ENCODE measurements at places on chromosomes 12 and 14.

DNA sequence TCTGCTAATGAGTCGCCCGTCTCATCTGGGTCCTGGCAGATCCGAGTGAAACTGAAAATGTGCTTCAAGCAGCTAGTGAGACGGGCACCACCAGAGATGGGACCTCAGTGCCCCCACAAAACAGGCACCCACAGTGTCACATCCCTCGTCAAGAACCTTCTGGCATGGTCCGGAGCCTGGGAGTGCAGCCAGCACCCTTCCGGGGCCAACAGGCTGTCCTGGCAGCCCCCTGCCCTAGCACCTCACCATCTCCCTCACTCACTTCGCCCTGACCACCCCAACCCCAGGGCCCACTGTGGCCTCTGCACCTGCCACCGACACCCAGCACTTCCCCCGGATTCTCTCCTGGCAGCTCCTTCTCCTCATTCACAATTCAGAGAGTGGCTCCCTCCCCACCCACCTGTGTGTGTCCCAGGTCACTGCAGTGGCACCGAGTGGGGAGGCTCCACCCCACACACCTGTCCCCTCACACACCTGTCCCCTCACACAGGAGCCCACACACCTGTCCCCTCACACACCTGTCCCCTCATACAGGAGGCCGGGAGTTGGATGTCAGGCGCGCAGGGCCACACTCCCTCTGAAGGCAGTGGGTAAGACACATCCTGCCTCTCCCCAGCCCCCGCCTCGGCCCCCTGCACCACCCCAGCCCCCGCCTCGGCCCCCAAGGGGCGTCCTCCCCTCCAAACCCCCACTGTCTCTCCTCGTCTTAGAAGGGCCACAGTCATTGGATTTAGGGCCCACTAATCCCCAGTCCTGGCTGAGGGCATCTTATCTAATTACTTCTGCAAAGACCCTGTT, 7.9 kb downstream of the GALNT9 start:
- no peak for DNase-seq

DNA sequence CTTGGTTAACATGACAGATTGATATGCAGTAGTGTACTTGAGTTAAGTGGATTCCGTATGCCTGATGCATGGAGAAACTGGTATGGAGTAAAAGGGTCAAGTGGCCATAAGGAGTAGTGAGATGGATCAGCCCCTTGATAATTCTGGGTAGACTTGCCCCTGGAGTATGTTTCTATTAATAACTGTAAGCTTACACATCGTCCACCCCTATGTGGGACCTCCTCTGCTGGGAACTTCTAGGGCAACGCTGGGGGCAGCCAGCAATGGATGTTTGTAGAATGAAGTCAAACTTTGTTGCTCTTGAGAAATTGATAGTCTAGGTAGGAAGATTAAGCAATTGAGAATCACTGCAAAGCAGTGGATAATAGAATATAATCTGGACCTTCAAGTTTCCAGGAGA, 3.5 kb downstream of the C12orf75 start:
- no peak for DNase-seq

- DNase-seq, result no peak
These were observed 27.2 kb upstream of the RGS6 start for GRCh38 chr14:71905031-71905430.

- no peak for DNase-seq
These were observed 669 bp downstream of the FANCM start for GRCh38 chr14:45136399-45136798.

DNA sequence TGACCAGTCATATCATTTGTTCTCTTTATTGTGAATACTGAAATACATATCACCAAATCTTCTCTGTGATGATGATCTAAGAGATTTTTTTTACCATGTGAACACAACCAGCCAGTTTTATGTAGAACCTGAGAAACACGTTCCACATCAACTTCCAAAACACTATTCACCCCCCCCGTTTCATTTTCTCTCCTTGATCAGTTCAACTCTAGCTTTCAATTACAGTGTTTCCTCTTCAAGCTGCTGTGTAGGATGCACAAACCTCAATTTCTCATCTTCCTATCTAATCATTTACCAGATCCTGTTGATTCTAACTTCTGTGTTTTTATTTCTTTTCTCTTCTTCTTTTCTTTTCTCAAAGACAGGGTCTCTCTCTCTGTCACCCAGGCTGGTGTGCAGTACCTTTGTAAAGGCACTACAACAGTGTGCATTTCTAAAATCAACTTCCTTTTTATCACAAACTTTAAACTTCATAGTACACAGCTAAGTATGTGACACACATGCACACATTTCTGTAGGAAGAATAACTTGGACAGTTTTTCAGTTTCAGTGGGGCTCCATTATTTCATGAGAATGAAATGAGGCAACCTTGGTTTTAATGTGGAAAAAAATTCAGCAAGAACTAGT, 149.9 kb upstream of the FBXO33 start:
- DNase-seq, result no peak

DNA sequence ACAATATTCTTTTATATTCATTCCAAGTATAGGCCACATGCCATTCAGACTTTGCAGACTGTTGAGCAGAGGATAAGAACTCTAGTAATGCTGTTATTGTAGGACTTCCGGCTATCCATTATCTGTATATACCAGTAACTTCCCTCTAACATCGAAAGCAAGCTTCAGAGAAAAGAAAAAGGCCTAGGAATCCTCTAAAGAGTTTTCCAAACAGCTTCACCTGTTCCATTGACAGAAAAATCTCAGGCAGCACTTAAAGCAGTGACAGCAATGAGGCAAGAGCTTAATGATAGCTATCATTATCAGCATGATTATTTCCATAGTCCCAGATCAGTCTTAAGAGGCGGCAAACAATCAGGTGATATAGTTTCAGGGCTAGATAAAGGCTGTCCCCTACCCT, 1.8 kb downstream of the CPNE8 start:
- no peak for DNase-seq

- DNase-seq, result no peak
These were observed 217.4 kb upstream of the DIO2 start for GRCh38 chr14:80428671-80429070.

GRCh38 chr14:58107947-58108552, 44.0 kb downstream of the ARMH4 start:
- no peak for DNase-seq

DNA sequence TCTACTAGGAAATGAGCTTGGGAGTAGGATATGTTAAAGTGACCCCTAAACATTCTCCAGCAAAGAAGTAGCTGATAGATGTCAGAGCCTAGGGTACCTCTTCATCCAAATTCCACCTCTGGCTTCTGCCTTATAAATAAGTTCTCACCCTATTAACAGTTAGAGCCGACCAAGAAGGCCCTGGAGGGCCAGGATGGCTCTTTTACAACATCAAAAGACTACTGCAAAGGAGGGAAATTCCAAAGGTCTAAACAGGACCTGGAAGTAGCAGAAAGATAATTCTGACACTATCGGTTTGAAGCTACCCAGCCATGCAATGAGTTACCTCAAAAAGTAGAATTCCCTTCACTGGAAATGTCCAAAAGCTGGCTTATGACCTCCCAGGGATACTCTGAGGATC, 90.0 kb downstream of the PPM1H start:
- no peak for DNase-seq

GRCh38 chr12:80184926-80185325, 85.6 kb downstream of the OTOGL start:
- no peak for DNase-seq

DNA sequence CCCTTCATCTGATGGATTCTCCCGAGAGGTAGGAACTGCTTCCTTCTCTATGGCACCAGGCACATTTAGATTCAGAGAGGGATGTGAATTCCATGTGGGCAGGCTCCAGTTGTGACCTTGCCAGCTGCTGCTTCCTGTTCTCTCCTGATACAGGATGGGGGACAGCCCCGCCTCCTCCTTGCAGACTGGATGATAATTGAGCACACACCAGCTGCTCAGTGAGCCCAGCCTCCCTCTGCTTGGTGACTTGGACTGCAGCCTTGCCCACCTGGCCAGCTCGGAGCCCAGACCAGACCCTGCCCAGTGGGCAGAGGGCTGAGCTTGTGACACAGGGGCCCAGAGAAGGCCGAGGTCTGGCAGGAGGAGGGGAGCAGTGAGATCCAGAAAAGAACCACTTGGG, 90.2 kb downstream of the CALM1 start:
- no peak for DNase-seq

GRCh38 chr12:128871516-128871892, 18.2 kb downstream of the GLT1D1 start:
- no peak for DNase-seq

DNA sequence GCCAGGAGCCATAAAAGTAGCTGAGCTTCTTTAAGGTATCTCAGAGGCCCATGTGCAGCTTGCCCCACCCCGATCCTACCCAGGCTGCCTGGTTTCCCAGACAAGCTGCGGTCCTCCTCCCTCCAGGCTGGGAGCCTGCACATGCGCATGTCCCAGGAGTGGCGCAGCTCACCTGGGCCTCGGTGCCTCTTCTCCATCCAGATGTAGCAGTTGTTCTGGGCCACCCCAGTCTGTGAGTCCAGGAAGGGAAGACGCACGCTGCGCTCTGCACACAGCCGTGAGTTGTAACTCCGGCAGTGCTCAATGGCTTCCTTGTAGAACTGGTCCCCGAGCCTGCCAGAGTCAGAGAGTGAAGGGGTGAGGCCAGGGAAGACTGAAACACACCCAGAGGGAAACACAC, 122.3 kb downstream of the DPF3 start:
- DNase-seq, result no peak

DNA sequence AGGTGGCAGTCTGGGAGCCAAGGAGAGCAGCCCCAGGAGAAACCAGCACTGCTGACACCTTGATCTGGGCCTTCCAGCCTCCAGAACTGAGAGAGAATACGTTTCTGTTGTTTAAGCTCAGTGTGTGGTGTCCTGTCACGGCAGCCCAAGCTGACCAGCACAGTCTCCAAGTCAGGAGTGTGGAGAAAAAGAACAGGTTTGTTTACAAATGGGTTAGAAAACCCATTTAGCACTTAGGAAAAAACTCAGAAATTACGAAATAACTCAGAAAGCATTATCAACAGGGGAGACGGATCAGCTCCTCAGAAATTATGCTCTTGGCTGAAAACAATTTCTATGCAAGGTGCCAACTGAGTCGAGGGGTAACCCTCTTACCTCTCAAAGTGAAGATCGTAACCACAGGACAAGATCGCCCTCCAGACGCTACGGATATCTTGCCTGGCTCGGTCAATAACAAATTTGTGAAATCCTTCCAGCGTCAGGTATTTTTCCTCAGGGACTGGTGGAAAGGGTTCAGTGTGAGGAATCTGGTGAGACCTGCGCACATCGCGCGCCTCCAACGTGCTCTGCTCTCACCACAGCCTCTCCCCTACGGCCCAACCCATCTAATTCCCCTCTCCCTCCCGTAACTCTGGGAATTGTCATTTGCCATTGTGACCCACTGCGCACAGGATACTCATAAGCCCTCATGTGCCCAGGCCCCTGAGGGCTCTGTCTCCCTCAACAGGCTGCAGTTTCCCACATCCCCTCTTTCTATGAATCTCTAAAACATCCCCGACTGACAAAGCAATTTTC, 50.2 kb downstream of the TRAFD1 start:
- DNase-seq, result no peak

DNA sequence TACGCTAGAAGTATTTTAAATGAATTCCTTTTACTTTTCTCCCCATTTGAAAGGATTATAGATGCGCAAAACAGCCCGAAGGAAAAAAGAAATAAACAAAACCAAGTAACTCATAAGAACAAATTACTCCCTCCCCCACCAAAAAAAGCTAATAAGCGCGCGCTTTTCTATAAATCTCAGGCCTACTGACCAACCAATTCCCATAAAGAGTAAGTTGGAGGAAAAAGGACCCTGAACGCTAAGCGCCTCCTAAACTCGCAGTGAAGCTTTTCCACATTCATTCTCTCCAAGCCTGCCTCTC, 588 bp downstream of the MBIP start:
- DNase-seq, result no peak

DNA sequence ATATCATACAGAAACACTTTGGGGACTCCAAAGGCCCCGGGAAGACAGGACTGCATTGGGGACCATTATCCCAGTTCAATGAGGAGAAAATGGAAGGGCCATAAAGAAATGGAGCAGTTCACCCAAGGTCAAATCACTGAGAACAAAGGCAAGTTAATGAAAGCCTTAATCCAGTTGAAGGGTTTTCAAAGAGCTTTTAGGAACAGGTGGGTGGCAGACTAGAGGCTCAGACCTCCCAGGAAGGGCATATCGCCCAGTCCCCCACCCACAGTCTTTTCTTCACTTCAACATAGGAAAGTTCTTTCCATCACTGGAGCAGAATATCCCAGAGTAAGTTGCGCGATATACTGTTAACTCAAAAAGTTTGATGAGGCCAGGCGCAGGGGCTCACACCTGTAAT, 136.1 kb upstream of the CCND2 start:
- DNase-seq, result no peak

- no peak for DNase-seq
These were observed 3.3 kb downstream of the FLRT2 start for GRCh38 chr14:85533023-85533860.

DNA sequence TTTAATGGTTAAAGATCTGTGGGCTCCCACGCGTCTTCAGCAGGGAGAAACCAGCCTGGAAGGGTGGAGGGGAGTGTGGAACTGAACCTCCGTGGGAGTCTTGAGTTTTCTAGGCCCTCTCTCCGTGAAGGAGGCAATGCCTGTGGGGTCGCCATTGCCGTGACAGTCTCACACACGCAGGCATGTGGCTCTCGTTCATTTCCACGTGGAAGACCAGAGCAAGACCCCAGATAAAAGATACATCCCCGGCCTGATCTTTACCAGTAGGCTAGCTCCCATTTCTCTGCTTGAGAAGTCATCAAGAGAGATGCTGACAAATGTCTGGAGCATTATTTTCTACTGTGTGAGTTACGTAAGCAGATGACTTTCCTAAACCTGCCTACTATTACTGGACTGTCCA, 491.7 kb upstream of the LMO3 start:
- no peak for DNase-seq

GRCh38 chr12:81759190-81760051, at the start of gene PPFIA2:
PPFIA2 (minus strand) TSS chr12:81759350.
- no peak for DNase-seq

DNA sequence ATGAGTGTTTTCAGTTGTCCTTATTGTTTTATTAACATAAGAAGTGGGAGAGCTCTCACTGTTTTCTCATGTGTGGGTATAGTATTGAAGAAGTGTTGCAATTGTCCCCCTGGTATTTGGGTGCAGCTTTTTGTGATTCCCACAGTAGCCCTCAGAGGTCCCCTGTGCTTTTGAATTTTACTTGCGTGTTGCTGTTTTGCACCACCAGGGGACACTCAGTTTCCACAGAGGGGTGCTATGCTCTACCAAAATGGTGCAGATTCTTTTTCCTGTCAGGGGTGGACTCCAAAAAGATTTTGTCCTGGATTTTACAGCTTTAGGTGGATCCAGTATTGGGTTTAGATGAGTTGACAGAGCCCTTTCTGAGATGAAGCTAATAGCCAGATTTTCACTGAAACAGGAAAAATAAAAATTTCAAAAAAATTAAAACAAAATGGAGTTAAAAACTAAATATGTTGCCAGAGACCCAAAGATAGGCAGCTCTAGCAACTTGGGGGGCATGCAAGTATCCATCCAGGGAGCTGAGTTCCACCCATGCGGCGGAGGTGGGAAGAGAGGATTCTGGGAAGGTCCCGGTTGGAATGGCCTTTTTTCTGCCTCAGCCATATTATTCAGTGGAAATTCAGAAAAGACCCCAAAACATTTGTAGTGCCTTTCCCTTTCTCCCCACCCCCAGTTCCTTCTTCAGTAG, 50.2 kb downstream of the TTLL5 start:
- no peak for DNase-seq

GRCh38 chr12:8667270-8667669, 4.6 kb upstream of the MFAP5 start:
- DNase-seq, result no peak
